ENCODE measurements at places on chromosomes 13 and 19. TPM values are rescaled to one million over a fixed set of nuclear protein-coding genes. Genes with fewer than 3 reads are reported as not detected.

HNRNPA1L2 gene
- 8.9 TPM for polyA plus RNA-seq

MIER2 gene
- 24.1 TPM for polyA plus RNA-seq

SSC5D gene
- 34.6 TPM for polyA plus RNA-seq

SARS2 gene
- 27.7 TPM for polyA plus RNA-seq

PCDH9 gene
- polyA plus RNA-seq = not detected

LRRC4B gene
- 7.0 TPM for polyA plus RNA-seq

KCNN1 gene
- polyA plus RNA-seq = 0.59 TPM

IGFL2 gene
- not detected for polyA plus RNA-seq

MTUS2 gene
- 20.1 TPM for polyA plus RNA-seq

CCDC70 gene
- not detected for polyA plus RNA-seq

SERPINE3 gene
- polyA plus RNA-seq = not detected

DNA sequence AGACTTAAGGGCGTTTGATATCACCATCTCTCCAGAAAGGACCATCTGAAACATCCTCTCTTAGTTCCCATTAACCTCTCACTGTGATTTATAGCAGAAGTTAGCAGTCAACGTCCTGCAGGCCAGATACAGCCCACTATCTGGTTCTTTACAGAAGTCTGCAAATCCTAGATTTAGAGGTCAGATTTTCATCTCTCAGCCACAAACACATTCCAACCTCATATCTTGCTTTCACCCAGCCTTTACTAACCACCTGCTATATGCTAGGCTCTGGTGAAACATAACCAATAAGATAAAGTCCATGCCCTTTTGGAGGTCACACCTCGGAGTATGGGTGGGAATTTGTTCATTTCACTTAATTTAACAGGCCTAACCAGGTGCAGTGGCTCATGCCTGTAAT is 76.8 kb upstream of the CACNA1A start:
- no peak for DNase-seq

DNA sequence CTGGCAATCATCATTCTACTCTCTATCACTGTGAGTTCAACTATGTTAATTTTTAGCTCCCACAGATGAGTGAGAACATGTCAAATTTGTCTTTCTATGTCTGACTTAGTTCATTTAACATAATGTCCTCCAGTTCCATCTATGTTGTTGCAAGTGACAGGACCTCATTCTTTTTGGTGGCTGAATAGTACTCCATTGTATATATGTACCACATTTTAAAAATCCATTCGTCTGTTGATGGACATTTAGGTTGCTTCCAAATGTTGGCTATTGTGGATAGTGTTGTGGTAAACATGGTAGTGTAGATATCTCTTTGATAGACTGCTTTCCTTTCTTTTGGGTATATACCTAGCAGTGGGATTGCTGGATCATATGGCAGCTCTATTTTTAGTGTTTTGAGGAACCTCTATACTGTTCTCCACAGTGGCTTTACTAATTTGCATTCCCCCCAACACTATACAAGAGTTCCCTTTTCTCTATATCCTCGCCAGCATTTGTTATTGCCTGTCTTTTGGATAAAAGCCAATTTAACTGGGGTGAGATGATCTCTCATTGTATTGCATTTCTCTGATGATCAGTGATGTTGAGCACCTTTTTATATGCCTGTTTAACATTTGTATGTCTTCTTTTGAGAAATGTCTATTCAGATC is 124.1 kb downstream of the PCCA start:
- DNase-seq = no peak

DNA sequence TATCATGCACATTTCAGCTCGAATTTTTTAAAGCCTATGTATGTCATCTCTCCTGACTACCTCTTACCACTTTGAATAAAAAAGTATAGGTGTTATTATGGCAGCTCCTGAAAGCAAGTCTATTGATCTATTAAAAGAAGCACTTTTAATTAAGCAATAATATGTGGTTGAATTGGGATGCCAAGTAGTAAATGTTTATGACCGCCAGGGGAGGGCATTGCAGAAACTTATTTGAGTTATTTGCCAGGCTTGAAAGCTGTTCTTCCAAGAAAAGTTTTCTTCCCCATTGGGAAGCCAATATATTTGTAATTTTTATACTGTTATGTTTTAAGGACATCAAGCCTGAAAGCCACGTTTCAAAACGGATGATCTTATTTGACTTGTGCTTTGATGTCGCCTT is 88.1 kb upstream of the SOX21 start:
- DNase-seq = no peak

DNA sequence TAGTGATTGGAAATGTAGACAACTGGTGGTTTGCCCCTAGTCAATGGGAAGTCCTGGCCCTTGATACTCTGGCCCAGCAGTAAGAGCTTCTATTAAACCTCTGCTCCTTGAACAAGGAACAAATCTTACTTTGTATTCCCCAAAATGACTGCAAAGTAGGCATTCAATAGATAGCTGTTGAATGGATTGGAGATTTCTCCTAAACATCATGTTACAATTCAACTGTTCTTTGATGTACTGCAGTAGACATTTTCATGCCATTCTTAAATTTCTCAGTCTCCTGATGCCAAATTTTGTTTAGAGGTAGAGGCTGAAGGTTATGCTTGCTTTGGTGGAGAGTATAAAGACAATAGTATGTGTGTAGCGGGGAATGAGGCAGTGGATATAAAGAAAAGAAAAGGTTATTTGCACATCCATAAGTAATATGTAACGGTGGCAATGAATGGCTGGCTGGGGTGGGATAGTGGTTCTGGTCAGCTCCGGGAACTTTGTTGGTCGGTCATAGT is 12.8 kb downstream of the MIR17HG start:
- DNase-seq = no peak

DNA sequence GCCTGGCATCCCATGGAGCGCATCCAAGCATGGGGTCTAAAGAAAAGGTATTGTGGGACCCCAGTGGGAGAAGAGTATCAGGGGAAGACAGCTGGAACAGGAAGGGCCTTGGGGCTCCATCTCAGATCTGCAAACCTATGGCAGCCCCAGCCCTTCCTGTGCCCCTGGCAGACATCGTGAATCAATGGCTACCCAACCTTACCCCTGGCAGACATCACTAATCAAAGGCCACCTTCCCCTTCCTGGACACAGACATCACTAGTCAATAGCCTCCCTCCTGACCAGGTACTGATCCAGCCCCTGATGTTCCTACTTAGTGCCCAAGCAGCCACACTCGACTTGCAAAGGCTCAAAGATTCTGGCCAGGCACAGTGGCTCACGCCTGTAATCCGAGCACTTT is 15.8 kb downstream of the F2RL3 start:
- DNase-seq = no peak

GRCh38 chr19:37165635-37166034 is 6.9 kb downstream of the ZNF585A start:
- no peak for DNase-seq

GRCh38 chr13:111119966-111120365 is 4.9 kb downstream of the ARHGEF7 start:
- DNase-seq = no peak

DNA sequence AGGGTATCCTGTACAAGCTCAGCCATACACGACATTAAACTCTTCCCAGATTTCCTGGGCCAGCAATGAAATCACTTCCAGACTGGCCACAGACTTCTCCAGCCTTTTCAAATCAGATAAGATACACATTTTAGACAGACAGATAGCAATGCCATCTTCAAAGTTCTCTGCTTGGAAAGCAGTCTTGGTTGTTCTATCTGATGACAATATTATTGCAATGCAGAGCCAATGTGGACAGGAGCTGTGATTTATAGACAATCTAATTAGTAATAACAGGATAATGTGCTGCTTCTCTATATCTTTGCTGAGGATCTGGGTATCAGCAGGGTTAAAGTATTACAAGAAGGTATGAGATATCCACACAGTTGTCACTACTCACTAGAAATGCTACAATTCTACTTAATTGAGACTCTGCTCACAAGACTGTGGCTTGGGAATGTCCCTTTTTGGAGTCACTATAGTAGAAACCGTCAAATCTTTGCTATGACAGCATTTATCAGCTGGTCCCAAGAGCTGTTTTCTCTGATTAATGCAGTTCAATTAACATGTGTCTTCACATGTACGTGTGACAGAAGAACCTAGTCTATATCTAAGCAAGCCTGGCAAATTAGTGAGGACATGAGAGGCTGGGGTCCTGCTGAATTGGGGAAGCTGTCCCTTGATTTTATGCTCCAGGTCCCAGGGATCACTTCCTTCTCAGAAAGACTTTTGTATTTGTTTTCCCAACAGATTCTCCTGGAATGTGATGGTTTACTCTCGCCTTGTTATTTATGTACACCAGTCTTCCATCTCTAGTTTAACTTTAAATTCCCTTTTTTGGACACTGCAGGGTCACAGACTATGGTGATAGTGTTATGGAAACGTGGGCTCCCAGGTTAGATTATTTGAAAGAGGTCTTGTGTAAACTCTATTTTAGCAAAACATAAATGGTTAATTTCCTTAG is 68.8 kb downstream of the COL4A1 start:
- DNase-seq = no peak

DNA sequence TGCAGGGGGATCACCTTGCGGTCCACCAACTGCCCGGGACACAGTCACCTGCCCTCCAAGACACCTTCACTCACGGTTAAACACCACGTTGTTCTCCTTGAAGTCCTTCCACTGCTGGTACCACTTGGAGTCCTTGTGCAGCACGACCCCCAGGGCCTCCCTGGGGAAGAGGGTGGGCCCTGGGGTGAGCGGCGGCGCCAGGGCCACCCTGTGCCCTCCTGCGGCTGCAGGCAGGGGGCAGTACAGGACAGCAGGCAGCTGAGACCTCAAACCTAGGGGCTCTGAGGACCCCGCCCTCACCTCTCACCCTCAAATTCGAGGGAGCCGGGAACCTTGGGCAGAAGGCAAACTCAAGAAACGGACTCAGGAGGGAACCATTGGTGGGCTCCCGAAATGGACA is 7.5 kb upstream of the CTXN1 start:
- DNase-seq = no peak

GRCh38 chr13:113951246-113951999 is 22.5 kb downstream of the C13orf46 start:
- peak; percentile 70 for DNase-seq

GRCh38 chr13:51557875-51558612 is 26.2 kb upstream of the WDFY2 start:
- DNase-seq = no peak

DNA sequence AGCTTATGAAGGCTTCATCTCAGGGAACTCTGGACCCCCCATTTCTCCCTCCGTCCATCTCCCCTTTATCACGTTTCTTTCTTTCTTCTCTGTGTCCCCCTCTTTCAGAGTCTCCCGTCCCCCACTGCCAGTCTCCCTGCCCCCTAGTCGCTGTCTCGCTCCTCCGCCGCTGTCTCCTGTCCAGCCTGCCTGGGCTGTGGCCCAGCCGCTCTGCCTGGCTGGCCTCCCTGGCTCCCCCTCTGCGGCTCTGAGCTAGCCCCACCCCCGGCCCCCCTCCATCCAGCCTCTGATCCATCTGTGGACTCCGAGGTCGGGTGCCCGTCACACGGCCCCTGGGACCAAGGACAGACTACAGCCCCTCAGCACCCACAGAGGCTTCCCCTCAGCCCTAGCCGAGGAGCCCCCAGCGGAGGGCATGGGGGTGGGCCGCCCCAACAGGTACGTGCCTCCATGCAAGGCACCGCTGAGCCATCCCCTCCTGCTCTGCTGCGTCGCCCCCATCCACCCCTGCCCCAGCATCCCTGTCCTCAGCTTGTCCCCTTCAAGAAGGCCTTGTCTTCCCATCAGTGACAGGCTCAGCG is 1.1 kb upstream of the KCNJ14 start:
- no peak for DNase-seq

- no peak for DNase-seq
Measured at GRCh38 chr13:48492096-48492440, 40.8 kb downstream of the RCBTB2 start.

- DNase-seq = no peak
Measured at GRCh38 chr13:60094385-60095088, 69.2 kb downstream of the DIAPH3 start.
